CD4-positive, alpha-beta T cell (primary cell): ENCODE measurements at places on chromosomes 1 and 21. TPM values are rescaled to one million over a fixed set of nuclear protein-coding genes. Genes with fewer than 3 reads are reported as not detected.

The ST6GALNAC5 gene
- total RNA-seq = not detected

The PROK1 gene
- total RNA-seq = not detected

The KCNJ10 gene
- not detected for total RNA-seq

The ATP6V1G3 gene
- total RNA-seq = not detected

The TMCC2 gene
- total RNA-seq = 0.74 TPM

DNA sequence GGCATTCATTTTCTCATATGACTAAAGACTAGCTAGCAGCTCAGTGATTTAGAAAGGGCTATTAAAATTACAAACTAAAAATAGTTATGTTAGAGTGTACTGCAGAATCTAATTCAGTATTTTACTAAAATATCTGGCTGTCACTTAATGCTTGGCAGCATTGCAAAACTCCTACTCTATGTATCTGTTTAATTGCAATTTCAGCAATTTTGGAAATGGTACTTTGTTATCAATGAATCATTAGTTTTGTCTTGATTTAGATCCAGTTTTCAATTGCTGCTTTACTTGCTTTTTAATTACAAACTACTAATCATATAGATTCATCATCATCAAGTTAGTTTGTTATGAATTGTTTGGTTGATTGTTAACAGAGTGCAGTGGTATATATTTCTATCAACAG lies 19.2 kb downstream of the C1orf87 start:
- H3K27me3 ChIP-seq = no peaks in the 10 kb centered on the region
- H3K4me3 ChIP-seq = no peak overlapping the region
- no peak overlapping the region for H3K27ac ChIP-seq
- no peak for DNase-seq
- H3K4me1 ChIP-seq = no peaks in the 10 kb centered on the region

- H3K36me3 ChIP-seq = no peaks in the 10 kb centered on the region
- DNase-seq = no peak
- H3K27ac ChIP-seq = no peak overlapping the region
- H3K4me1 ChIP-seq = no peaks in the 10 kb centered on the region
- no peak overlapping the region for H3K4me3 ChIP-seq
- H3K27me3 ChIP-seq = no peaks in the 10 kb centered on the region
Observed at GRCh38 chr1:4309676-4310320, 344.6 kb upstream of the AJAP1 start.

DNA sequence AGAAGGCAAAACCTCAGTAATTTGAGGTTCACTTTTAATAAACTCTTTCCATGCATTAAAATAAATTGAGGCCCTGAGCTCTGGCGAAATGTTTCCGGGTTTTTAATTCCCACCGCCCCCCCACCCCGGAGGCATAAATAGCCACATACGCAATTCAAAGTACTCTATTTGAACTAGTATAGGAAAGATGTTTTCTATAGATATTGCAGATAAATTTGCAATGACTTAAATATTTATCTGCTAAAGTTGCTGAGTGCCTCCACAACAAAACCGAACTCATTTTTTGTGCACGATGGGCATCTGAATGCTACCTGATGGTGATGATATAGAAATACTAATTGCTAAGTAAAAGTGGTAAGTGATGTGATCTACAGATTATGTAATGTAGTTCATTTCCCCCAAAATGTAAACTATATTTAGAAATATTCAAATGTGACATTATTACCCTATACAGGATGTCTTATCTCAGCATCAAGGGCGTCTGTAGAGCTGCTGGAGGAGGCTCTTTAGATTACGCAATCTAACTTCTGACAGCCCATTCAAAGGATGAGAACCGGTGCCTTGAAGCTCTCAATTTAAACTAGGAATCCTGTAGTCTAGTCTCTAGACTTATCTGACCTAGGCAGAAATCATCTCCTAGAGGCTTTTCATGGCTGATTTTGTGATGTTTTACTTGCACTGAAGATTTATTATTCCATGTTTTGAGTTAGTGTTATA lies 8.5 kb downstream of the IRF2BP2 start:
- H3K4me3 ChIP-seq = no peak overlapping the region
- peaks cover 52% of the 10 kb centered on the region for H3K4me1 ChIP-seq
- no peak for DNase-seq
- H3K27me3 ChIP-seq = no peaks in the 10 kb centered on the region
- peaks cover 13% of the 10 kb centered on the region for H3K36me3 ChIP-seq
- peak overlapping the region; percentile 81 for H3K27ac ChIP-seq

DNA sequence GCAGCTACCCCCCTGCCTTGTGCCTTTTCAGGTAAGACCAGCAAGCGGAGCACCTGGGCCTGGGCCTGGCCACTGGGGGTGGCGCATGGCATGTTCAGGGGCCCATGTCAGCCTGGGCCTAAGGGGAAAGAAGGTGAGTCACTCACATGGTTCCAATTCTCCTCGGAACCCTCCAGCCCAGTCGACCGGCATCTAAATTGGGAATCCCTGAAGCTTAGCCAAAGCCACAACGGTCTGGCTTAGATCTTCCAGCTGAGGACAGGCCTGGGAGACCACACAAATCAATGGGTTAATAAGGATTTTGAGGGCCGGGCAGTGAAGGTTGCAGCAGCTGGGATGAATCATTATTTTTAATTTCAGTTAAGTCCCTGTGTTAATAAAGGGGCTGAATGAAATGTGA lies 145.1 kb upstream of the SMYD2 start:
- no peak for DNase-seq
- H3K27me3 ChIP-seq = peaks cover 4% of the 10 kb centered on the region
- H3K4me1 ChIP-seq = no peaks in the 10 kb centered on the region
- no peak overlapping the region for H3K27ac ChIP-seq
- H3K36me3 ChIP-seq = no peaks in the 10 kb centered on the region

- no peaks in the 10 kb centered on the region for H3K36me3 ChIP-seq
- no peaks in the 10 kb centered on the region for H3K27me3 ChIP-seq
- DNase-seq = no peak
Observed at GRCh38 chr1:163263818-163264655, 57.7 kb upstream of the NUF2 start.

- no peak for DNase-seq
- H3K4me3 ChIP-seq = peak overlapping the region; percentile 45
- H3K27me3 ChIP-seq = no peaks in the 10 kb centered on the region
- H3K27ac ChIP-seq = no peak overlapping the region
- H3K36me3 ChIP-seq = peaks cover 22% of the 10 kb centered on the region
- H3K4me1 ChIP-seq = peaks cover 22% of the 10 kb centered on the region
Observed at GRCh38 chr1:156246241-156246780, 1.5 kb downstream of the PAQR6 start.

GRCh38 chr1:209387969-209388329 lies 195.6 kb upstream of the CAMK1G start:
- no peak for DNase-seq
- no peak overlapping the region for H3K27ac ChIP-seq
- no peaks in the 10 kb centered on the region for H3K4me1 ChIP-seq
- no peaks in the 10 kb centered on the region for H3K27me3 ChIP-seq

DNA sequence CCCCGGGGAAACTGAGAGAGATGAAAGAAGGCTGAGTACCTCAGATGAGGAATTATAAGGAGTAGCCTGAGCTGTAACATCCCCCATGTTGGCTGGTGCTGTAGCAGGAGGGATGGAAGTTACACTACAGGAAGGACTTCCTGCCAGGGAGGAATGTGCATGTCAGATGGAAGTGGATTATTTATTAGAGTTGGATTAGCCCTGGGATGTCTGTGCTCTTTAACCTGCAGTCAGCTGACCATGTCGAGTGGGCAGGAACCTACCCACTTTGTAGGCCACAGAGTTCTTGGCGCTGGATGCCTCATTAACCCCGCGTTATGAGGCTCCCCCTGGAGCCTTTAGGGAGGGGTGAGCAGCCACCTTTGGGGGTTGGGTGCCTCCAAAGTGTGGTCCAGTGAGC lies 757 bp upstream of the SEMA4A start:
- H3K27me3 ChIP-seq = no peaks in the 10 kb centered on the region
- H3K27ac ChIP-seq = no peak overlapping the region
- no peak for DNase-seq
- H3K4me3 ChIP-seq = no peak overlapping the region
- no peaks in the 10 kb centered on the region for H3K36me3 ChIP-seq

GRCh38 chr1:101077849-101078248 lies 52.3 kb upstream of the DPH5 start:
- H3K4me3 ChIP-seq = no peak overlapping the region
- H3K36me3 ChIP-seq = peaks cover 9% of the 10 kb centered on the region
- DNase-seq = no peak
- no peak overlapping the region for H3K27ac ChIP-seq
- H3K4me1 ChIP-seq = peaks cover 12% of the 10 kb centered on the region

DNA sequence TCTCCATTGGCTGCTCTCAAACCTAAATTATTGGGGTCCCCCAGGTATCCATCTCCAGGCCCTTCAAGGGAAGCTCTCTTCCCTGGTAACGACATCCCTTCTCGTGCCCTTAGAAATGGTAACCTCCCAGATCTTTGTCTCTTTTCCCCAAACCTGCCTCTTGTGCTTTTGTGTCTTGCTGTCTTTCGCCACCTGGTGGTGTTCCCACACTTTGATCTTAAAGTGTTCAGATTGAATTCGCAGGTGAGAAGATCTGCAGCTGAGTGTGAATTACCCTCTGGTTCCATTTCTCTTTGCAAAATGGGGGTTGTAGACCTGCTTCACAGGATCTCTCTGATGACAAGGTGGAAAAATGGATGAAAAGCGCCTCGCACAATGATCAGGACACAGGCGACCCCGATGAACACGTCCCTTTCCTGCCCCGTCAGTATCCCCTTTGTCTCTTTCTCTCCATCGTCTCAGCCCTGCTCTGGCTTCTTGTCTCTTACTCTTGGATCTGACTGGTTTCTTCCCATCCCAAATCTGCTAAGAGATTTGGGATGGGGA lies 53.1 kb downstream of the DOP1B start:
- no peak overlapping the region for H3K27ac ChIP-seq
- H3K36me3 ChIP-seq = peaks cover 37% of the 10 kb centered on the region
- H3K4me1 ChIP-seq = peaks cover 3% of the 10 kb centered on the region
- no peak overlapping the region for H3K4me3 ChIP-seq
- DNase-seq = peak; percentile 73

DNA sequence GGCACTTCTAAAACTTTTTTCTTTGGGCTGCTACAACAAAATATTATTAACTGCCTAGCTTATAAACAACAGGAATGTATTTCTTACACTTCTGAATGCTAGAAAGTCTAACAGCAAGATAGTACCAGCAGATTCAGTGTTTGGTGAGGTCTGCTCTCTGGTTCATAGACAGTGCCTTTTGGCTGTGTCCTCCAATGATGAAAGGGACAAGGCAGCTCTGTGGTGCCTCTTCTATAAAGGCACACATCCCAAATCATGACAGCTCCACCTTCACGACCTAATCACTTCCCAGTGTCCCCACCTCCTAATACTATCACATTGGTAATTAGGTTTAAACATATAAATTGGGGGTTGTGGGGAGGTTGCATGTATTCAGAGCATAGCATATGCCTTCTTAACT lies 9.5 kb downstream of the CFH start:
- no peaks in the 10 kb centered on the region for H3K36me3 ChIP-seq
- H3K4me3 ChIP-seq = no peak overlapping the region
- no peak for DNase-seq
- no peaks in the 10 kb centered on the region for H3K4me1 ChIP-seq
- no peaks in the 10 kb centered on the region for H3K27me3 ChIP-seq
- no peak overlapping the region for H3K27ac ChIP-seq

- H3K4me1 ChIP-seq = peaks cover 13% of the 10 kb centered on the region
- peak within 1 kb of the TSS; percentile 19 for H3K4me3 ChIP-seq
- no peak within 1 kb of the TSS for H3K27ac ChIP-seq
- H3K36me3 ChIP-seq = no peaks in the 10 kb centered on the region
- peaks cover 20% of the 10 kb centered on the region for H3K27me3 ChIP-seq
Observed at GRCh38 chr1:20717452-20718342, at the start of gene KIF17. TSS of gene KIF17 (minus strand) at chr1:20718007. CDS start at chr1:20717706, 301 bp downstream.

DNA sequence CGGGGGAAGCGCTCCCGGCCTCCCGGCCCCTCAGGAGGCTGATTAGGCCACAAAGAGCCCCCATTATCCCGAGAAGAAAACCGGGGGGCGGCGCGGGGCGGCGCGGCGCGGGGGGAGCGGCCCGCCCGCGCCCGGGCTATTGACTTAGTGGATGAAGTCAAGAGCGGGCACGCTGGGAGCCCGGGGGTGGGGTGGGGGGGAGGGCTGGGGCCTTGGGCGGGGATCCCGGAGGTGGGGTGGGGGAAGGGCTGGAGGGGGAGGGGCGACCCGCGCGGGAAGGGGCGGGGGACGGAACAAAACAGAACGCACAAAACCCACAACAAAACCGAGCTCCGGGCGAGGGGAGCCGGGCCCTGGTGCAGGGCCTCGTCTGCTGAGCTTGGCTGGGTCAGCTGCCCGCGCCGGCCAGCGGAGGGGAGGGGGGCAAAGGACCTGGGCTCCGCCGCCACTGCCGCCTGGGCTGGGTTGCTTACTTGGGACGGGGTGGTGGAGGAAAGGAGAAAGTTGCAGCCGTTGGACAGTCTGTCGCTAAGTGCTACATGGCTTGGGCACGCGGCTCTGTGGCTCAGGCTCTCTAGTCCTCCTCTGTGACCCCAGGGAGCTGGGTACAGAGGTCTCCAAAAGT lies 16.3 kb downstream of the PAX7 start:
- DNase-seq = no peak
- peak overlapping the region; percentile 24 for H3K4me3 ChIP-seq
- peaks cover 47% of the 10 kb centered on the region for H3K4me1 ChIP-seq
- no peaks in the 10 kb centered on the region for H3K36me3 ChIP-seq
- peaks cover 60% of the 10 kb centered on the region for H3K27me3 ChIP-seq

GRCh38 chr1:205054013-205054412 lies 11.0 kb downstream of the CNTN2 start:
- H3K4me3 ChIP-seq = no peak overlapping the region
- DNase-seq = no peak
- no peaks in the 10 kb centered on the region for H3K4me1 ChIP-seq
- H3K27me3 ChIP-seq = no peaks in the 10 kb centered on the region
- no peaks in the 10 kb centered on the region for H3K36me3 ChIP-seq
